ENCODE measurements at places on chromosomes 7 and 10. TPM values are rescaled to one million over a fixed set of nuclear protein-coding genes. Genes with fewer than 3 reads are reported as not detected.

Gene EGFR
- 64.6 TPM for total RNA-seq

GRCh38 chr7:141012044-141012685 is 2.6 kb downstream of the MRPS33 start:
- peaks cover 16% of the 10 kb centered on the region for H3K4me1 ChIP-seq
- H3K36me3 ChIP-seq = peaks cover 3% of the 10 kb centered on the region
- H3K4me3 ChIP-seq = no peak overlapping the region
- H3K27me3 ChIP-seq = no peaks in the 10 kb centered on the region
- H3K27ac ChIP-seq = 0 out of 2 replicates have a peak overlapping the region, but pooled peaks have one; percentile 8
- DNase-seq = peak; percentile 71

- no peaks in the 10 kb centered on the region for H3K36me3 ChIP-seq
- H3K4me3 ChIP-seq = peak overlapping the region; percentile 94
- peak; percentile 51 for DNase-seq
- H3K27ac ChIP-seq = no peak overlapping the region
- peaks cover 8% of the 10 kb centered on the region for H3K4me1 ChIP-seq
- no peaks in the 10 kb centered on the region for H3K27me3 ChIP-seq
Measured at GRCh38 chr7:87220734-87221215, 1.2 kb upstream of the TMEM243 start.

Gene ADRB1
- total RNA-seq = 0.15 TPM

Gene COL26A1
- not detected for total RNA-seq

Gene PLEKHS1
- not detected for total RNA-seq

Gene MMD2
- total RNA-seq = not detected

Gene SPACDR
- 0.11 TPM for total RNA-seq

Gene ASB10
- not detected for total RNA-seq

Gene AUTS2
- not detected for total RNA-seq

Gene ATXN7L1
- total RNA-seq = 16.0 TPM

DNA sequence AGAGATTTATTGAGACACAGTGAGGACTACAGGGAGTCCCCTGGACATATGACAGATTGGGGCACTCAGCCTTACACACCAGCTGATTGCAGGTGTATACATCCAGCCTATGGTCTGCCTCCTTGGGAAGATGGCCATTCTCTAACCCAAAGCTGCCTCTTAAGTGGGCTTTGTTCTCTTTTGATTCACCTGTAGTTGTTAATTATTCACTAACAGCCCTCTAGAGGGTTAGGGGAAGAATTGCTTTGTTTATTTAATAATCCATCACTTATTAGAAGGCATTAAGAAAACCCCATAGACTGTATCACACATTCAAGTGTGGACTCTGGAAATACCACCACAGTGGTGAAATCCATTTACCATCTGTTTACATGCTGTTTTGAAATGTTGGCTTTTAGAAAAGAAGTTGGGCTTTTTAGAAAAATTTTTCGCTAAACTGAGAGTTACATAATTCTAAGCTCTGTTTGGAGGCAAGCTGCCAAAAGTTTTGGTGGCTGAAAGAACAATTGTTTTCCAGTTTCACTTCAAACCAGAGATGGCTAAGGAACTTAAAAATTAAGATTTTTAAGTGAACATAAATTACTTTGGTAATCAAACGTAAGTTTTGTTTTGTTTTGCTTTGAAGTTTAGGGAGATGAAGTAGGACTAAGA is 379.1 kb downstream of the ADRA2A start:
- no peaks in the 10 kb centered on the region for H3K36me3 ChIP-seq
- DNase-seq = no peak
- no peaks in the 10 kb centered on the region for H3K4me1 ChIP-seq
- H3K4me3 ChIP-seq = no peak overlapping the region
- H3K27ac ChIP-seq = no peak overlapping the region

Gene ACSL5
- not detected for total RNA-seq

DNA sequence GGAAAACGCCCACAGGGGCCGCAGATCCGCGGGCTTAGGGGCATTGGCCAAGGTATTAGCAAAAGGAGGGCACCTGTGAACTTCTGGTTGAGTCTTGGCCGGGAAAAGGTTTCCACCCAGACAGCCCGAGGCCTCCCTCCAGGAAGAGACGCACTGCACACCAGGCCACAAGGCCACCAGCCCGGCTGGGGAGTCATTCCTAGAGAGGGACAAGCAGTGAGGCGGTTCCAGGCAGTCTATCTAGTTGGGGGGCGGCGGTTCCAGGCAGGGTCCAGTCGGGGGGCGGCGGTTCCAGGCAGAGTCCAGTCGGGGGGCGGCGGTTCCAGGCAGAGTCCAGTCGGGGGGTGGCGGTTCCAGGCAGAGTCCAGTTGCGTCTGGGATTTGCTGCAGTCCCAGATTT is 518.5 kb downstream of the GLRX3 start:
- H3K27me3 ChIP-seq = no peaks in the 10 kb centered on the region
- no peak overlapping the region for H3K27ac ChIP-seq
- no peak for DNase-seq
- H3K36me3 ChIP-seq = no peaks in the 10 kb centered on the region
- no peak overlapping the region for H3K4me3 ChIP-seq
- H3K4me1 ChIP-seq = no peaks in the 10 kb centered on the region

DNA sequence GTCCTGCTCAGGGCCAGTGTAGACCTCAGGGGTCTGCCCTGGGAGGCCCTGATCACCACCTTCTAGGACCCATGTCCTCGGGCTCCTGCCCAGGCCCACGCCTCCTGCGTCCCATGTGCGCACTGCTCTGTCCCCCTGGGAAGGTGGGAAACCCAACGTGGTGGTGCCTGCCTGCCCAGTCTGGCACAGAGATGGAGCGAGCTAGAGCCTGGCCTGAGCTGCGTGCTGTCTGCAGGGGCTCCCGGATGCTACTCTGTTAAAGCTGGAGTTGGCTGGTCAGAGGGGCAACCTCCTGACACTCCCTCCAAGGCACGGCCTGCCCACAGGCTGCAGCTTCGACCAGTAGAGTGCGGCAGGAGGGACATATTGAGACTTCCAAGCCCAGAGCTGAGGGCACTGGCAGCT is 171.7 kb downstream of the DNAJB6 start:
- no peak for DNase-seq
- no peak overlapping the region for H3K4me3 ChIP-seq
- H3K36me3 ChIP-seq = no peaks in the 10 kb centered on the region
- H3K27me3 ChIP-seq = peaks cover 18% of the 10 kb centered on the region

Gene TRIM4
- 13.9 TPM for total RNA-seq

Gene CEP55
- total RNA-seq = 62.6 TPM

Gene ZDHHC6
- 12.6 TPM for total RNA-seq

Gene CCL24
- not detected for total RNA-seq

GRCh38 chr10:117547016-117547715 is 4.6 kb downstream of the EMX2 start:
- no peak overlapping the region for H3K4me3 ChIP-seq
- no peaks in the 10 kb centered on the region for H3K4me1 ChIP-seq
- no peak overlapping the region for H3K27ac ChIP-seq
- DNase-seq = no peak
- peaks cover 74% of the 10 kb centered on the region for H3K27me3 ChIP-seq

DNA sequence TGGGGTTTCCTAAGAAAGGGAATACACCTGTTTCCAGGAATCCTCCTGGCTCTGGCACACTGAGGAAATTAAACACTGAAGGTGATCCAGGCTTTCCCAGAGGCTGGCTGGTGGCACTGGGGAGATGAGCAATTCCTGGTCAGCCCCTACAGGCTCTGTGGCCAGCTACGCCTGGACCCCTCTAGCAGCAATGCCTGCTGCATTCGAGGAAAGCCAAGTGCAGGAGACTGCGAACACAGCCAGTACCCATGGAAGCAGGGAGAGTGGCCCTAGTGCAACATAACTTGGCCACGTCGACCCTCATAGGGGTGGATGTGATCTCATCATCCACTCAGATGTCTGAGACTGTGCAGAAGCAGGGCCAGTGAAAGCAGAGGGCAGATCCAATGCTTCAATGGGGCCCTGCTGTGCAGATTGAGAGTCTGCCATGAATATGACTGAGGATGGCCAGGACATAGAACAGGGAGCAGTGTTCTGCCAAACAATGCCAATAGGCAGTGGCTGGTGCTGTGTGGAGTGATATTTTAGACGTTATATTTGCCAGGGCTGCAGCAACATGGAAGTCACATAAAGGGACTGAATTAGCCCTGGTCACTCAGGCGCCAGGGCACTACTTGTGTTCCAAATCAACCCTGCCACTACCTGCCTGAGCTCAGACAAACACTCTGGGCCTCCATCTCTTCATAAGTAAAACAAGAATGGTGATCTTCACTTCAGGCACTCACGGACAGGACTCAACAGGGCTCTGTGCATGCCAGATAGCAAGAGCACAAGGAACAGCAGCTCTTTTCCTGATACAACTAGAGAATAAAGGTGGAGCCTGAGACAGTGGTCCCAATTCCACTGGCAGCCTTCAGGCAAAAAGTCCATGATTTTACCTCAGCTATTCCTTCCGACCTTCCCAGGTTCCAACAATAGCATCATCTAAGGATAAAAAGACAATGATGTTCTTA is 2.4 kb downstream of the ZNF488 start:
- H3K4me1 ChIP-seq = peaks cover 4% of the 10 kb centered on the region
- DNase-seq = no peak
- H3K27ac ChIP-seq = no peak overlapping the region

Gene PRKCQ
- not detected for total RNA-seq

Gene BRI3
- total RNA-seq = 55.0 TPM

- H3K27me3 ChIP-seq = no peaks in the 10 kb centered on the region
- H3K36me3 ChIP-seq = no peaks in the 10 kb centered on the region
- no peak overlapping the region for H3K27ac ChIP-seq
- no peak overlapping the region for H3K4me3 ChIP-seq
- no peaks in the 10 kb centered on the region for H3K4me1 ChIP-seq
- DNase-seq = no peak
Measured at GRCh38 chr10:90526721-90527120, 331.1 kb downstream of the HTR7 start.

DNA sequence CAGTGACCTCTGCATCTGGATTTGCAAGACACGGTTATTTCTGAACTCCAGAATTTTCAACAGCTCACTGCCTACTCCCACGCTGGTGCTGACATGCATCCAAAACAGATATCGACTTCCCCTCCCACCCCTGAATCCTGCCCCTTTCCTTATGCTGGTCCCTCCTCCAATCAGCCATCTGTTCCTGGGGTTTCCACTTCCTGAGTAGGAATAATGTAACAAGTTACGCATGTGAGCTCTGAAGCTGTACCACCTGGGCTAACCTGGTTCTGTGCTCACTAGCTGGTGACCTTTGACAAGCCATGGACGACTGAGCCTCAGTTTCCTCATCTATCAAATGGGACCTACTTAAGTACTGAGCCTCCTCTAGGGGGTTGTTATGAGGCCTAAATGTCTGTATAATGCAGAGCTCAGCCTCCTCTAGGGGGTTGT is 1.7 kb upstream of the NCAPG2 start:
- no peak for DNase-seq
- H3K4me1 ChIP-seq = peaks cover 18% of the 10 kb centered on the region

DNA sequence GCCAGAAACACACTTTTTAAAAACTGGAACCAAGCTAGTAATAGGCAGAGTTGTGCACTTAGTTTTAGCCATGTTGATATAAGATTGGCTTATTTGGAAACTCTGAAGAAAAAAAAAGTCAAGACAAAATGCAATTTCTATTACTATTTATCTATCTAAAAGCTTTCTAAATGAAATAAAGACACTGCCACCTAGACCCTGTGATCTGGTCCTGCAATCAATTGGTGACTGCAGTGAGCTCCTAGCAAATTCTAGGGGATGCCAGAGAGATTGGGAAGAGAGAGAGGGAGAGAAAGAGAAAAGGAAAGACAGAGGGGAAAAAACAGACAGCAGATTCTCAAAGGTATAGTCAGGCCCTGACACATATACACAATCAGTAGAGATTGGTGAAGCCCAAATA is 25.3 kb downstream of the SORCS1 start:
- H3K27ac ChIP-seq = no peak overlapping the region
- H3K36me3 ChIP-seq = no peaks in the 10 kb centered on the region
- DNase-seq = no peak
- no peaks in the 10 kb centered on the region for H3K4me1 ChIP-seq
- no peak overlapping the region for H3K4me3 ChIP-seq
- H3K27me3 ChIP-seq = peaks cover 29% of the 10 kb centered on the region

Gene SDHAF3
- total RNA-seq = 9.5 TPM

DNA sequence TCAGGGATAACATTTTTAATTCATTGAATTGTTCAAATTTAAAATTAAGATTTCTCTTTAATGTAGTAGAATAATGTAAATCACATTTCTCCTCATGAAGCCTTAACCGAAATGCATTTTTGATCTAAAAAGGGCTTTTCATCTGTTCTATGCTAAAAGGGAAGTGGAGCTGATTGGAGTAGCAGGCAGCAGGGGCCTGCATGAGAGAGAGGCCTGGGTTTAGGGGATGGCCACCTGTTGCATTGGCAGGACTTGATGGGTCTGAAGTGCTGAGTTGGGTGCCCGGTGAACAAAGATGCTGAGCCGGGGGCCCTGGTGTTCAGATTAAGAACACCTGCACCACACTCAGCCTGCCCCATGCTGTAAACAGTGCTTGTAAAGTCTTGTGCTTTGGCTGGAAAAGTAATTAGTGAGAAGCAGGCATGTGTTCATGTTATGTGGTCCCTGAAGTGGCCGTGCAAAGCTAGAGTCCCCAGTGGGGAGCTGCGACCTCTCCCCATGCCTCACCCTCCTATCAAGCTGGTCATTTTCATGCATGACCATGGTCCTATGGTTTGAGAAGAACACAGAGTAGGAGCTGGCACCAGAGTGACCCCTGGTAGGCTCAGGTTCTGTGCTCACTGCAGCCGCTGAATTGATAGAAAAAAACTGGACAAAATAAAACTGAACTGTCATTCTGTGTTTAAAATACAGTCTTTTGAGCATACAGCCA is 124.3 kb downstream of the ADCY1 start:
- no peak overlapping the region for H3K27ac ChIP-seq
- no peak for DNase-seq
- peaks cover 12% of the 10 kb centered on the region for H3K27me3 ChIP-seq
- H3K4me1 ChIP-seq = no peaks in the 10 kb centered on the region
- H3K36me3 ChIP-seq = no peaks in the 10 kb centered on the region

GRCh38 chr10:97731346-97732051 is 5.4 kb upstream of the ZFYVE27 start:
- DNase-seq = peak; percentile 74
- H3K27me3 ChIP-seq = no peaks in the 10 kb centered on the region
- H3K27ac ChIP-seq = no peak overlapping the region
- no peaks in the 10 kb centered on the region for H3K36me3 ChIP-seq
- no peak overlapping the region for H3K4me3 ChIP-seq

GRCh38 chr7:12093365-12093764 is 117.7 kb upstream of the TMEM106B start:
- DNase-seq = no peak
- no peak overlapping the region for H3K4me3 ChIP-seq
- no peaks in the 10 kb centered on the region for H3K4me1 ChIP-seq
- H3K36me3 ChIP-seq = no peaks in the 10 kb centered on the region

DNA sequence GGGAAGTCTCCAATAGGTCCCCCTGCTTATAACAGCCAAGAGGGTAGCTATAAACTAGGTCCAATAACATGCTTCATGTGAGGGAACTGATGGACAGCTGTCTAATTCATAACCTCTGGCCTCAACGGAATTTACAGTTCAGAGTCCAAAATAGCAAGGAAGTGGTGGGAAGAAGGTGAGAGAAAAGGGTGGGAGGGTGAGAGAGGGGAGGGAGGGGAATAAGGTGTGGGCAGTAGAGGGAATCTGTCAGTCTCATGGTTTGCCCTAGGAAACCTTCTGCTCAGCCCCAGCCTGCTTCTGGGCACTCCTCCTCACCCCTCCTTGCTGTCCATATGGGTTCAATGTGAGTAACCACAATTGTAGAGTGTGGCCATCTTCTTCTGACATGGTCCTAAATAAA is 133.4 kb upstream of the ADO start:
- H3K27ac ChIP-seq = no peak overlapping the region
- no peaks in the 10 kb centered on the region for H3K36me3 ChIP-seq
- no peak for DNase-seq
- H3K4me1 ChIP-seq = no peaks in the 10 kb centered on the region
- H3K4me3 ChIP-seq = no peak overlapping the region

Gene PHKG1
- 0.75 TPM for total RNA-seq
